Left kidney (tissue), 8 donors: ENCODE measurements at places on chromosomes 6 and 20. TPM values are rescaled to one million over a fixed set of nuclear protein-coding genes. Genes with fewer than 3 reads are reported as not detected.

The PRDM13 gene
- polyA plus RNA-seq, result not detected

The DEFB126 gene
- polyA plus RNA-seq, result not detected

The SNRPB gene
- polyA plus RNA-seq, result 125 TPM

The SPATS1 gene
- polyA plus RNA-seq, result not detected

The FAM217A gene
- polyA plus RNA-seq, result 3.9 TPM

The RNF182 gene
- polyA plus RNA-seq, result 2.8 TPM

The CRIP3 gene
- polyA plus RNA-seq, result 7.3 TPM

The MLIP gene
- 0.30 TPM for polyA plus RNA-seq

The CDSN gene
- not detected for polyA plus RNA-seq

The BPIFB2 gene
- polyA plus RNA-seq, result not detected

The DPM1 gene
- polyA plus RNA-seq, result 59.9 TPM

The TMEM217 gene
- polyA plus RNA-seq, result 1.9 TPM

The MATN4 gene
- polyA plus RNA-seq, result 0.25 TPM

The RNF144B gene
- 20.5 TPM for polyA plus RNA-seq

The EDN1 gene
- polyA plus RNA-seq, result 3.8 TPM

The SEL1L2 gene
- polyA plus RNA-seq, result not detected

The PTGIS gene
- 33.0 TPM for polyA plus RNA-seq

The ELOVL4 gene
- polyA plus RNA-seq, result 4.0 TPM

The NKX2-4 gene
- polyA plus RNA-seq, result not detected

The PDE10A gene
- 24.4 TPM for polyA plus RNA-seq

The FNDC1 gene
- polyA plus RNA-seq, result 6.3 TPM

The CRISP2 gene
- 0.20 TPM for polyA plus RNA-seq

The SMAP1 gene
- polyA plus RNA-seq, result 31.3 TPM

The PAK5 gene
- 0.63 TPM for polyA plus RNA-seq

The PTPRT gene
- 0.53 TPM for polyA plus RNA-seq

The IP6K3 gene
- 1.0 TPM for polyA plus RNA-seq

The HLA-DRB1 gene
- 16.1 TPM for polyA plus RNA-seq

The TP53INP2 gene
- polyA plus RNA-seq, result 13.9 TPM

The VEGFA gene
- polyA plus RNA-seq, result 312 TPM

The GCM1 gene
- polyA plus RNA-seq, result 0.20 TPM

The RAB44 gene
- polyA plus RNA-seq, result 0.05 TPM

The DLL1 gene
- 8.2 TPM for polyA plus RNA-seq

The PRR18 gene
- polyA plus RNA-seq, result 0.12 TPM

The TFAP2D gene
- polyA plus RNA-seq, result not detected

The TEAD3 gene
- 43.7 TPM for polyA plus RNA-seq

The PREX1 gene
- 11.7 TPM for polyA plus RNA-seq

The PFDN4 gene
- 67.1 TPM for polyA plus RNA-seq

The PRL gene
- 0.10 TPM for polyA plus RNA-seq
